ENCODE measurements at places on chromosomes 5 and 9.
A peak's percentile ranks its signal among the peaks of the same experiment; 100 is the strongest.

DNA sequence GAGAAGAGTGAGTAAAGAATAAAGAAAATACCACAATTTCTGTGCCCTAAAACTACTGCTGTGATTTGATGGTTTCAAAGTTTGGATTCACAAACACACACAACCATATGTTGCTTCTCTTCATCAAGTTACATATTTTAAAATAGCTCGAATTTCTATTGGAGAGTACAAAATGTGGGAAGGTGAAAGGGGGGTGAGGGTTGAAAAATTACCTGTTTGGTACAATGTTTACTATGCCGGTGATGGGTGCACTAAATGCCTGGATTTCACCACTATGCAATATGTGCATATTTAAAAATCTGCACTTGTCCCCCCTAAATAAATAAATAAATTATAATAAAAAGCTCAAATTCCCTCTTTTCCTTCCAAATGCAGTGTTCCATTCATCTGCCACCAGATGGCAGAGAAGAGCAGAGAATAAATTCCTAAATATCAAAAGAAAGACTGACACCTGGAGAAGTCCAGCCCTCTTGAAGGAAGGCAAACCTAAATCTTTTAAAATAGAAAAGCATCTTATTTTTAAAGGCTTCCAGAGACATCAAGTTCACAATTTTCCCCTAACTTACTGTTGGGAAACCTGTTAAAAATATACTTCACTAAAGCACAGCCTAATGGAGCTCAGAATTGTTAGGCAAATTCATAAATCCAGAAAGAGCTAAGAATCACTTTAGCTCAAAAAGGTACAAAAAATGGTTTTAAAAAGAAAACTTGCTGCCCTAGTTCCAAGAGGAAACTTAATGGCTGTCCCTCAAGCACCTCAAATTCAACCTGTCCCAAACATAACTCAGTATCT, 24.8 kb upstream of the HNRNPA0 start:
- DNase-seq: peak; percentile 2

DNA sequence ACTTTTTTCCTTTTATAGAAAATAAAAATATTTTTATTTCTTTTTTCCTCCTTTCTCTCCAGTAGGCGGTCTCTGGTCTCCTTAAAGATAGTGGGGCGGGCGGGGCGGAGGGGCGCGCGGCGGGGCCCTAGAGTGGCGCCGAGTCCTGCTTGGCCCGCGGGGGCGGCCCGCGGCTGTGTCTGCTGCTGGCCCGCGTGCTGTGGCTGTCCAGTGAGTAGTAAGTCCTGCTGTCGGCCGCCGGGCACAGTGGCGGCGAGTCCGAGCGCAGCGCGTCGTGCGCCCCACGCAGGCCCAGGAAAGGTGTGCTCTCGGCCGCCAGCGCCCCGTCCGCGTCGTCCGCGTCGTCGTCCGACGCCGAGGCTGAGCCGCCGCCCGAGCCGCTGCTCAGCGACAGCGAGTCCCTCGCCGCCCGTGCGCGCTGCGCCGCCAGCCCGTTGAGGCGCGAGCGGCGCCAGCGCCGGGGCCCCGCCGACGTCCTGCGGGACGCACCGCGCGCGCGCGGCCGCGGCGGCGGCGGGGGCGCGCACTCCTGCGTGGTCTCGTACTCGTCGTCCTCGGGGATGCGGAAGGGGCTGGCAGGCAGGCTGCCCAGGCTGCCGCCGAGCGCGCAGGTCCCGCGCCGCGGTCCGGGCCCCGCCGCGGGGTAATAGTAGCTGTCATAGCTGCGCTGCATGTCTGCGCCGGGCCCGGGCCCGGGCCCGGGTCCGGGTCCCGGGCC, 52.3 kb downstream of the PSD2 start:
- no peak for DNase-seq

DNA sequence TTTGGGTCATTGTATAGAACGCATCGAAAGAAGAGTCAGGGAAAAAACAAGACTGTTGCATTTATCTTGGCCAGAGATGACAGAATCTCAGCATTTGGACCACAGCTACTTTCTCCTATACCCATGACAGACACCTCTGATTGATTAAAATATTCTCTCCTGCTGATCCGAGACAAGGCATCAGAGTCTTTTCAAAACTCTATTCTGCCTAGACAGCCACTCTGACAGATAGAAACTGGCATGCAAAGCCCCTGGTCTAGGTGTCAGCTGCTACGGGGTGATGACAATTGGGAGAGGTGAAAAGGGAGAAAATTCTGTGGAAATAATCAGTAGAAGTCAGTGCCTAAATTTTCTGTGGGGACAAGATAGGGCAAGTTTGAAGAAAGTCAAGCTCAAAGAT, 152.2 kb downstream of the PIK3R1 start:
- no peak for DNase-seq

DNA sequence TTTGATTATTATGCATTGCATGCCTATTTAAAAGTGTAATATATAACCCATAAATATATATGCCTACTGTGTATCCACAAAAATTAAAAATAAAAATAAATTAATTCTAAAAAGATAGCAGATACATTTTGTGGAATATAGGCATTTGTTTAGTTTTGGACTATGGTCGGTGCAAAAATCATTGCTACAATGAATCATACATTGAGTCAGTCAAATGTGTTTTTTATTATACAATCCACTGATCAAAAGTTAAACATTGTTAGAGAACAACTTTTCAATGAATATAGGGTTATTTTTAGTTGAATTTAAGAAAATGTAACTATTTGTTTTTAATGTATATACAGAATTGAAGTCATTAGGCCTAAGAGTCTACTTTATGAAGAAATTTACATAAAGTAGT, 885.9 kb downstream of the EFNA5 start:
- DNase-seq: no peak

- DNase-seq: no peak
Observed at GRCh38 chr5:117357886-117358285, 783.3 kb upstream of the SEMA6A start.

DNA sequence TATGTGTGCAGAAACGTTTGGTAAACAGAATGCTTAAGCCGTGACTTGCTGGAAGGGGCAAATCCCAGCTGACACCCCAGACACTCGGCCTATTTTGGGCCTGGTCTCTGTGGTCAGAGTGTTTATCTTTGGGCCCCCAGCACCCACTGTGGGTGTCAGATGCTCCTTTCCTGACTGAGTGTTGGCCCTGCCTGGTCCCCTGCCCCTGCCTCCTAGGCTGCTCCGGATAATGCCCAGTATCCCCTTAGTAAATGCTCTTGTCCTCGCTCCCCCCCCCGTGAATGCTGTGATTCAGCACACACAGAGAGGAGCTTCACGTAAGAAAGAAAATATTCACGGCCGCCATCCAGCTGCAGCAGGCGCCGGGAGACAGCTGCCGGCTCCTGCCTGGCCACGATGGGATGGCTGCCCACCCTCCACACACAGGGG, 11.3 kb upstream of the ANGPTL2 start:
- DNase-seq: no peak

GRCh38 chr9:91945277-91946085, 4.5 kb downstream of the ROR2 start:
- DNase-seq: no peak

- no peak for DNase-seq
Observed at GRCh38 chr5:76175821-76176403, 92.7 kb downstream of the SV2C start.

DNA sequence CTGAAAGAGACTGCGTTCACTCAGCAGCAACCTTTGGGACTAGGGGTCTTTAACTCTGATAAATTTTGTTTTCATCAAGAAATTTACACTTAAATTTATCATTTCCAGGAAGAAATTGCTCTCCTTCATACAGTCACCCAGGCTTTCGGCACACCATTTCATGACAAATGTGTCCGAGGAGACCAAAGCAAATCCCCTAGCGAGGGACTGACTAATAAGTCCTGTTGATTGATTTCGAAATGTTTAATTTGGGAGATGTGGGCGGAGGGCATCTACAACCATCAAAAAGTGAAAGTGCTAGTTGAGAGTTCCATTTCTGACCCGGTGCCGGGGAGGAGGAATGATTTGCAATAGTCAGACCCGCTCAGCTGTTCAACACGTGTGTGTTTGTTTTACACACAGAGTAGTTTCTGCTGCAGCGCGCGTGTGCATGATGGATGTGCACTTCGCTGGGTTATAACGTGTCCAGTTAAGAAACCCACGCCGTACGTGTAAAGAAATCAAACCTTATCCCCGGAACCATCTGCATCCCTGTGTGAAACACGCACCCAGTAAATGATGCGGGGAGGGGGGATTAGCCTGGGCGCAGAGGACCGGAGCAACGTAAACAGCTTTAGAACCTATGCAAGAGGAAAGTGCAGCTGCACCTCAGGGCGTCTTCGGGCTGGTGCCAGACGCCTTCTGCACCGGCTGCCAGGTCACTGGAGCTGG, 845 bp upstream of the NR4A3 start:
- DNase-seq: peak; percentile 65

- no peak for DNase-seq
Observed at GRCh38 chr9:137163365-137163715, 6.5 kb downstream of the LRRC26 start.

DNA sequence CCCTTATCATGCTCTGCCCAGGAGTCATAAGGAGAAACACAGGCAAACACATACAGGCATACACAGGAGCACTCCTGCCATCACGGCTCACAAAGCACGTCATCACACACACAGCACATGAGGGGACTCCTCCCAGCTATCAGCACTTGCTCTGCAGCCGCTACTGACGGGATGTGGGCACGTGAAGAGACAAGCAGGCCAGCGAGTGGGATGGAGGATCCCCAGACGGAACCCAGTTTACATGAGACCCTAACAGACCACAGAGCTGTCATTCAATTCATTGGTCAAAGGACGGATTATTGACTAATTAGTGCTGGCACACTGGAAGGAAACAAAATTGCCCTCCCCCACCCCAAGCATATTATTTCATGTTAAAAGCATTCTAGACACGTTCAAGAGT, 53.6 kb downstream of the SEMA4D start:
- DNase-seq: no peak

DNA sequence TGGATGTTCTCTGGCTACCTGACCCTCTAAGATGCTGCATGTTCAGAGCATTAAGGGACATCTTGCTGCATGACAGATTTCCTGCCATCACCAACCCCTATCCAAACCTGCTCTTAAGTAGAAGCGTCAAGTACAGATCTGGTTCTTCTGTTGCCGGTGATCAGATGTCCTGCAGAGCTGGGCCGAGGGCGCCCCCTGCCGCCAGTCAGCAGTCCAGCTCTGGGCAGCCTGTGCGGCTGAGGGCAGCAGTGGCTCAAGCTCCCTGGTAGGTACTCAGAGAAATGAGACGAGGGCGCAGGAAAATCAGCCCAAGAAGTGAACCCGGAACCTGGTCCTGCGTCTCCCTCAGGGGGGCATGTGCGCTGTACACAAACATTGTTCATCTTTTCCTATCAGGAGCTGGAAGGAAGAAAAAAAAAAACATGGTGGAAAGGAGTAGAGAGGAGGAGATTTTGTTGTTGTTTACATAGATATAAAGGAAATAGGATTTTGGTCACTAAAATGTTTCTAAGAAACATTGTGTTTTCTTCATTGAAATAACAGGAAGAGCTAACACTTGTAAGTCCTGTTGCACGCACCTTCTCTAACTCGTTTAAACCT, 95.8 kb downstream of the CFAP90 start:
- DNase-seq: peak; percentile 66

GRCh38 chr5:103433211-103433610, 129.4 kb downstream of the NUDT12 start:
- DNase-seq: no peak

DNA sequence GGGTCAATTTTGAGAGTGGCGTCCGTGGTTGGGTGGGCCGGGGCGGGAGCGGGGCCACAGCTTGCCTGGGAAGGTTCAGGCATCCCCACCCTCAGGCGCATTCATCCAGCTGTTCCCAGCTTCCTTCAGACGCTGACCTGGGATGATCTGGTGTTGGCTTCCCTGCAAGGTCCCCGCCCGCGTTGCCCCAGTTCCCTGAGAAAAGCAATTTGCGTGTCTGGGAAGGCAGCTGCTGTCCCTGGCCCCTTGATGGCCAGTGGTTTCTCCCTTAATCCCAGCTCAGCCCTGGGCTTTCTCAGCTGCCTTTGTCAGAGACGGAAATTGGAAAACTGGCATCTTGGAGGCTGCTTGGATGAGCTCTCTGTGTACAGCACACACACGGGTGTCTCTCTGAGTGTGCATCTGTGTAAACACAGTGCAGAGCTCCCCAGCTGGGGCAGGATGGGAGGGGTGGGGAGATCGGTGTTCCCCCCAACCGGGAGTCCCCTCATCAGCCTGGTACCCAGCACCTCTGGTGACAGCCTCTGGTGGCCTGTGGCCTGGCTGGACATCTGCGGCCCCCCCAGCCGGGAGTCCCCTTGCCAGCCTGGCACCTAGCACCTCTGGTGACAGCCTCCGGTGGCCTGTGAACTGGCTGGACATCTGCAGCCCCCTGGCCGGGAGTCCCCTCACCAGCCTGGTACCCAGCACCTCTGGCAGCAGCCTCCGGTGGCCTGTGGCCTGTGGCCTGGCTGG, 94.0 kb downstream of the COL5A1 start:
- no peak for DNase-seq

DNA sequence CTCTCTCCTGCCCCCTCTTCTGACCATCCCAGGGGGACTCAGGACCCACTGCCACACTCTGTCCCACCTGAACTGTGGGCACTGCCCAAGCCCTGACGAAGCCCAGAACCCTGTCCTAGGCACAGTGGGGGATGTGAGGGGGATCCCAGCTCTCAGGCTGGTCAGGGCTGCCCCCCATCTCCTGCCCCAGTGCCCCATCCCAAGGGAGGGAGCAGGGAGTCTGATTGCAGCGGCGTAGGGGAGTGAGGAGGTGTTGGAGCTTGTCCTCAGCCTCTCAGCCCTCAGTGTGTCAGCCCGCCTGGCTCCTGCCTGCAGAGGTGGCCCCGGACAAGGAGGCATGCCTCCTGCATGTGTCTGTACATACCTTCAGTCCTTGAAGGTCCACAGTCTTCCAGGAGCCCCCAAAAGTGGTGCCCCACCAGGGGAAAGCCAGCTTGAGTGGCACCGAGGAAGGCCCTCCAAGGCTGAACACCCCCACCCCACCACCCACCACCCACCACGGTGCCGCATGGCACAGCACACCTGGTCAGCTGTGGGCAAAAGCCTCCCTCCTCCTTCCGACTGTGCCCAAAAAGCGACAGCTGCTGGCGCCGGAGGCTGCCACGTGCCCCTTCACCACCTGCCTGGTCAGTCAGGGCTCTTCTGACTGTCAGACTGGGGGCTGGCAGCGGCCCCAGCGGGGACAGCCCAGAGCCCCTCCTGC, 930 bp downstream of the SARDH start:
- DNase-seq: peak; percentile 36

DNA sequence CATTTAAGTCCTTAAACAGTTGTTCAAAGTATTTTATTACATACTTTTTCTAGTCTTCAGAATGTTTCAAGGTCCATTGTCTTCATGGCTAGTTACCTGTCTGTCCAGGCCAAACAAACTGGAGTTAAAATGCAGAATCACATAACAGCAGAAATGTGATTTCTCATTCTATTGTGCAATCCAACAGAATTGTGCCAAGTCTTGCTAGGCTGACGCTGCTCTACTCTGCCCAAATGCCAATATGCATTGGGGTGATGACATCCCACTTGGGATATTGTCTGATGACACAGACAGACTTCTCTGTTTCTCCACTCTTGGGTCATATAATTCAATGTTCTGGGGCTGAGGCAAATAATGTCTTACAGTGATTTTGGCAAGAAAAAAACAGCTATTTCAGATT, 5.2 kb upstream of the SLC22A5 start:
- DNase-seq: no peak
